GM04504 (cell line): ENCODE measurements at places on chromosomes 13 and 19.

DNA sequence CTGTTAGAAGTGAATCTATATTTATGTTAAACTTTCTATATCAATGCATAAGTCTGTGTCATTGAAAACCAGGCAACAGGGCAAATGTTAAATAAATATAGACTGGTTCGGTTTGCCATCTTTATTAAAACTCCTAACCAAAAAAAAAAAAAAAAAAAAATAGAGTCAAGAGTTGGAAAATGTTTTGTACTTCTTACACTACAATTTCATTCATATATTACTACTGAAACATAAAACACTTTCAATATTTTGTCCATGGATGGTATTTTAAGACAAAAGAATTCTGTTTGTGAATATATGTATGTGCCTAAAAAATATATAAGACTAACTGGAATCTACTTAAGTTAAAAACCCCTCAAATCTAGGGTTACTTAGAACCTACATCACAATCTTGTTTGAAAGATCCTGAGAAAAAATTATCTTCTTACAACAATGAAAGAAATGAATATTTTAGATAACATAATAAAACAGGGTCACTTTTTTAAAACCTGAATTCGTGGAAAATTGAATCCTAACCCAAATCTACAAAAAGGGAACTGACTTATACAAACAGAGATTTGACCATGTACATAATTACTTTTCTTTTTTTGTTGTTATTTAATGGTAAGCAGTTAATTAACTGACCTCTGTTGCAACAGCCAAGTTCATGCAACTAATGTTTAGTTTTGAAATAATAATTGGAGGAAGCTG, 5.1 kb downstream of the DACH1 start:
- DNase-seq = no peak

DNA sequence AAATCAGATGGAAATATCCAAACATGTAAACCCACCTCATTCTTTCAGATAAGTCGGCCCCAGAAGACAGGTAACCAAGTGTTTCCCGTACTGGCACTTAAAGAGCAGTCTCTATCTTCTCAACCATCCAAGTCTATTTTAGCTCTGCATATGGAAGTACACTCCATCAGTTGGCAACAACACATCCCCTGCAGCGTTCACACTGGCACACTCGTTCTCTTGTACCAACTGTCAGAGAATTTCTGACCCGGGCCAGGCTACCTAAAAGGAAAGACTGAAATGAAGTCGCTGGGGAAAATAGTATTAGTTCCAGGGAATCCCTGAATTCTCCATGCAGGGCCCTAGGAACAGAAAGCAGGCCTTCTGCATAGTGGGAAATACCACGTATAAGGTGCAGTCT, 109.3 kb downstream of the RXFP2 start:
- no peak for DNase-seq

DNA sequence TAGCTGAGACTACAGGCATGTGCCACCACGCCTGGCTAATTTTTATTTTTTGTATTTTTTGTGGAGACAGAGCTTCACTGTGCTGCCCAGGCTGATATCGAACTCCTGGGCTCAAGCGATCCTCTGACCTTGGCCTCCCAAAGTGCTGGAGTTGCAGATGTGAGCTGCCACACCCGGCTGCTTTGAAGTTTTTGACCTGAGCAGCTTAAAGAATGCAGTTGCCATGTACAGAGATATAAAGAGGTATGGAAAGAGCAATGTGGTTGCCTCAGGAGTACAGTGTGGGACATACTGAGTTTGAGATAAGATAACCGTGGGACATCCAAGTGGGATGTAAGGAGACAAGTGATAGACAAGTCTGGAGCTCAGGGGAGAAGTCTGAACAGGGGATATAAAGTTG, 82.7 kb upstream of the LSM14A start:
- DNase-seq = no peak

DNA sequence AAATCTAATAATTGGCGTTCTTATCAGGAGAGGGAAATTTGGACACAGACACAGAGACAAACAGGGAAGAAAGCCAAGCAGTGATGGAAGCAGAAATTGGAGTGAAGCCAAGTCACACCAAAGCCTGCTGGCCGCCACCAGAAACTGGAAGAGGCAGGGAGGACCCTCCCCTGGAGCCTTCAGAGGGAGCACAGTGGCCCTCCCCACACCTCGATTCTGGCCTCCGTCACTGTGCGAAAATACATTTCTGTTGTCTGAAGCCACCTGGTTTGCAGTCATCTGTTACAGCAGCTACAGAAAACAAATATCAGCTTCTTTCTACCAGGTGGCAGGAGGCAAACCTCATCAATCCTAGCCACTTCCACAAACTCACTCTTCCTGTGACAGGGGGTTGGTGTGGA, 8.3 kb upstream of the TLE6 start:
- no peak for DNase-seq

GRCh38 chr13:111284565-111284964, 35.9 kb upstream of the TEX29 start:
- no peak for DNase-seq

DNA sequence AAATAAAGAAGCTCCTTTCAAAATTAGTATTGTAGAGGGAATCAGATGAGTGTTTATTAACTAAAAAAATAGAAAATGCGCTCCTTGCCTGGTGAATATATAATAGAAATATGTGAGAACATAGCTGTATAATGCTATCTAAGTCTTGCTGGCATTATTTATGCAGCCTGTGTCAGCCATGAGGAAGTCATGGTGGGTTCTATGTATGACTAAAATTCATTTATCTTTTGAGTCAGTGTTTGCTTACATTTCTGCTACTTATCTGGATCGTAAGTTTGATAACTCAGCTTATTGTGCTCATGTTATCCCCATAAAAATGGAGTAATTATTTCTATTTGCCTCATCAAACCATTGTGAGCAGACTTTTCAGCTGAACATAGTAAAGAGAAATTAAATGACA, 449.3 kb downstream of the OXGR1 start:
- DNase-seq = no peak
